ENCODE measurements at places on chromosomes 3 and 15.

- peak; percentile 78 for DNase-seq
Observed at GRCh38 chr15:100889385-100890050, 9.9 kb downstream of the ALDH1A3 start.

- peak; percentile 79 for DNase-seq
Observed at GRCh38 chr3:170563712-170564423, 22.0 kb downstream of the SLC7A14 start.

- DNase-seq: no peak
Observed at GRCh38 chr3:18127174-18127858, 297.8 kb downstream of the SATB1 start.

DNA sequence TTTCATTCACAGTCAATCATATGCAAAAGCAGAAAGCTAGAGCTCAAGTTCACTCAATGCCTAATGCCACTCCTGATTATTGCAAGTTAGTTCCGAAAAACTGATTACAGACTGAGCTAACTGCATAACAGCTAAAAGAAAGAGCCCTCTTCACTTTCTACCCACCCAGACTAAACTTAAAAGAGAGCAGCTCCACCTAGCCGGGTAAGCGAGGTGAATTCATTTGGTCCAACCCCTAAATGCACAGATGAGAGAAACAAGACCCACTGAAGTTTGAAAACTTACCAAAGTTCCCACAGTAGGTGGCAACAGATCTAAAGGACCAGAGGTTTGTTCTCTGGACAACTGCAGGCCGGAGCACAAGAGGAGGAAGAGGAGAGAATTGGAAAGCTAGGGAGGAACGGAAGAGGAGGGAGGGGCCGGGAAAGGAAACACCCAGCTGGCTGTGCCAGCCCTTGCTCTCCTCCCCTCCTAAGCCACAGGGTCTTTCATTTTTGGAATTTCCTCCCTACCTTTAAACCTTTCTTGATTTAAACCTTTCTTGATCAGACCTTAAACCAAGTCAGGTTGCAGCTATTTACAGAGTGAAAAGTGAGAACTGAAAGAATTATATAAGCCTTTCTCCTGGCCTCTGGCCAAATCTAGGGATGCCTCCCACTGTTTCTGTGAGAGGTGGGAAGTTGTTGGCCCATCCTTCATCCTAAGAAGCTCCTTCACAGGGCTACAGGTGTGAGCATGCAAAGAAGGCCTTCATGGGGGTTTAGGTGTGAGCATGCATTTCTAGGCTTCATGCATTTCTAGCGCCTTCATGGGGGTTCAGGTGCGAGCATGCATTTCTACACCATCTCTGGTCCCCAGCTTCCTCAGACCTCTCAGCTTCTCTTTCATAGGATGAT is 114.7 kb upstream of the LMOD3 start:
- no peak for DNase-seq

DNA sequence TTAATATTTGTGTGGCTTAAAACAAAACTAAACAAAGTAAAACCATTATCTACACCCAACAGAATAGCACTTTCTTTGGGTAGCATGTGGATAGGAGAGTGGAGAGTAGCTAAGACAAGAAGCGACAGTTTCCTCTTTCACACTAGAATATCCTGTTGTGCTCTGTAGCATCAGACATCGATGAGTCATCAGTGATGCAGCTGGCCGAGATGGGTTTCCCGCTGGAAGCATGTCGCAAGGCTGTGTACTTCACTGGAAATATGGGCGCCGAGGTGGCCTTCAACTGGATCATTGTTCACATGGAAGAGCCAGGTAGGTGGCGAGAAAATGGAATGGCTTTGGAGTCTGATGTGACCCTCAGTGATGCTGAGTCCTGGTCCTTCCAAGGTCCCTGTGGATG is 108.1 kb downstream of the USP13 start:
- DNase-seq: peak; percentile 53

- DNase-seq: no peak
Observed at GRCh38 chr15:85302271-85302670, 78.1 kb upstream of the AKAP13 start.

- no peak for DNase-seq
Observed at GRCh38 chr15:64775551-64776401, at the start of gene RBPMS2. RBPMS2 (minus strand) TSS chr15:64775589; CDS start chr15:64775319, 270 bp downstream.

DNA sequence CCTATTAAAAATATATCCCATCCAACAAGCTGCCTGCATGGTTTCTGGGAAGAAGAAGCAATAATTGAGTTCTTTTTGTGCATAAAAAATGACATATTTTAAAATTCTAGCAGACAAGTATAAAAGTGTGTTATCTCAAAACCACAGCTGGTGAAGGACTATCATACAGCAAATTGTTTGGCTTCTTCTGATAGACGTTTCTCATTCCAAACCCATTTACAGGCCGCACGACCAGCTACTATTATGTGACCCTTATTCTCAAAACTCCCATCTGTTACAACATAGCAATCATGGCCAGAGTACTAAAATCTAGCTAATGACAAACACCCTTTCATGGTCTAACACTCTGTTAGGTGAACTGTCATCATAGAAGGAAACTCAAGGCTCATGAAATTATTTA is 21.7 kb downstream of the ETFA start:
- no peak for DNase-seq

DNA sequence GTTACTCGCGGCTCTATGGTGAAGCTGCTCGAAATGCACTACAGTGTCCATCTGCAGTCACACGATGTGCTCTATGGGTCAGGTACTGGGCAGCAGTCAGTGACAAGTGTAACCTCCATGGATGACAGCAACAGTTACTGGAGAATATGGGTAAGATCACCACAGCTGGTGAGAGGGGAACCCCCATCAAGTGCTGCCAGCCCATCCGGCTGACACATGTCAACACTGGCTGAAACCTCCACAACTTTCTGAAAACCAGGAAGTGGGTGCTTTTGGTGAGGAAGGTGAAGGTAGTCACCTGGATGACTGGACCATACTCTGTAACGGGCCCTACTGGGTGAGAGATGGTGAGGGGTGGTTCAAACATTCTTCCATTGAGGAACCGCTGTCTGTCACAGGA is 87.4 kb upstream of the C15orf39 start:
- DNase-seq: no peak

DNA sequence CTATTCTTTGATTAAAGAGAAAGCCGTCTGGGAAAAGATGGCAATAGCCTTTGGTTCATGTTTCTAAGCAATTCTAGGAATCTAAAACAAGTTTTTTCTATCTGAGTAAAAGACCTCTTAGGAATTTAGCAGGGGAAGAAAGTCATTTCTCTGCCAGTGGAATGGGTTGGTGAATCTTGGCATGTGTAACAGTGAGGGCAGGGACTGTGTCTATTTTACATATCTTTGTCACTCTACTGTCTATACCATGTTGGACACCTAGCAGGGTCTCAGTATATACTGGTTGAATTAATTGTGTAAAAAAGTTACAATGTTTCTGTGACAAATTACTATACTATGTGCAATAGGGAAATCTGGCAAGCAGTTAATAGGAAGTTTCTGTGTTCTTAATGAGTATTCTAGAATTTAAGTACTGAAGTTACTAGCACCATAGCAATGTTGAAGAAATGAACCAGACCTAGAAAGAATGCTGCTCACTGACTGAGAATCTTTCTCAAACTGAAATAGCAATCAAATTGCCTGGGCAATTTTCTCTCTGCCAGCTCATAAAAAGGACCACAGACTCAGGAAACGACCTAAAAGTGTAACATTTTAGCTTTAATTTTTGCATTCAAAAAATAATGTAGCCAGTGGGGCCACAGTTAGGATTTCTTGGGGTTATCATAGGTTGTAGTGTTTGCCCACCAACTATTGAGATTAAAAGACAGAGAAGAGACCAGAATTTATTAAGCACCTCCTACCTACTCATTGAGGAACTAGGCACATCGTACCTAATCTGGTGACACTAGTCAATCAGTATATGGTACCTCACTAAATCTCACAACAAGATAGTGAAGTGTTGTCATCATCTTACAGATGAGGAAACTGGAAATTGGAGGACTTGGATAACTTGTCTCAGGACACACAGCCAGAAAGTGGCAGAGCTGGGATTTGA is 56.2 kb upstream of the LEKR1 start:
- DNase-seq: peak; percentile 43

DNA sequence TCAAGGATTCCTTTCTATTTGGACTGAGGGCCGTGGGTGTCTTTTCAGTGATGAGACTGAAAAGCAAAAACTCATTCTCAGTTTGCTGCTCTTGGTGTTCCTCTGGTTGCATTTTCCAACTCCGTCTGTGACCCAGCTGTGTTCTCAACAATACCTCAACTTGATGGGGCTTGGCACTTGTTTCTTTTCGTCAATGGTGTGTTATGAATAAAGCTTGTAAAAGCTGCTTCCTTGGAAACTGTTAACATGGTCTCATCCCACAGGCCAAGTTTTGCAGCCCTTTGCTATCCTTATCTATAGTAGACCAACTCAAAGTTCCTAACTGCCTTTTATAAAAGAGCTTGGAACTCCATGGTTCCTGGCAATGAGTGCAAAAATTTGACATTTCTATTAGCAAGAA is 142.5 kb upstream of the UBE2E1 start:
- no peak for DNase-seq

All from fibroblast of skin of right biceps (primary cell).